ENCODE measurements at places on chromosomes 16 and 17.
A peak's percentile ranks its signal among the peaks of the same experiment; 100 is the strongest.

GRCh38 chr17:75869282-75870141 is 8.9 kb downstream of the TRIM47 start:
- peak; percentile 84 for DNase-seq

GRCh38 chr16:86431540-86431939 is 78.8 kb upstream of the FOXF1 start:
- DNase-seq = no peak

DNA sequence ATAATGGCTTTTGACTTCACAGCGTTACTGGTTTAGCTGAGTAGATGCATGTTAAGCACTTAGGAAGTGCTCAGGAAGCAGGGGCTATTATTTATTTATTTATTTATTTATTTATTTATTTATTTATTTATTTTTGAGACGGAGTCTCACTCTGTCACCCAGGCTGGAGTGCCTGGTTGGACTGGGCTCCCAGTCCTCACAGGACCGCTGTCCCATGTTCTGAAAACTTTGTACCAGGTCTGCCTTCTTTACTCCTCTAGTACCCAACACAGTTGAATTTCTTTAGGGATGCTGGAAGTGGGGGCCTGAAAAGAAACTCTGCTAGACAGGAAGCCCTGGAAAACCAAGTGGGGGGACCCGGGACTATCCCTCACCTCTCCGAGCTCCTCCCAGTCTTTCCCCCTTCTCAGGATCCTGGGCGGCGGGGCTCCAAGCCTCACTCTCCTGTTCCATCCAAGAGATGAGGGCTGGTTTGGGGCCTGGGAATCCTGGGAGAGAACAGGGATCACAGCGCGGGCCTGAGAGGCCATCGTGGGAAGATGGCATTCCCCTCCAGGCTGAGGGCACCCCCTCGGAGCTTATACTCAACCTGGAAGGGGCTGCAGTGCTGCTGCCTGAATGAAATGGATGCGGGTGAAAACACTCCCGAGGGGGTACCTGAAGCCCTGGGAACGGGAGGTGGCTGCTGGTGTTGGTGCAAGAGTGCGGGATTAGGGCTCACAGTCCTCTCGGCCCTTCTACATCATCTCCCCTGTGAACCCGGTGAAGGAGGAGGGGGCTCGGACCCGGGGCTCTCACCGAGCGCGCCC is 674 bp downstream of the ZNF688 start:
- DNase-seq = peak; percentile 54

DNA sequence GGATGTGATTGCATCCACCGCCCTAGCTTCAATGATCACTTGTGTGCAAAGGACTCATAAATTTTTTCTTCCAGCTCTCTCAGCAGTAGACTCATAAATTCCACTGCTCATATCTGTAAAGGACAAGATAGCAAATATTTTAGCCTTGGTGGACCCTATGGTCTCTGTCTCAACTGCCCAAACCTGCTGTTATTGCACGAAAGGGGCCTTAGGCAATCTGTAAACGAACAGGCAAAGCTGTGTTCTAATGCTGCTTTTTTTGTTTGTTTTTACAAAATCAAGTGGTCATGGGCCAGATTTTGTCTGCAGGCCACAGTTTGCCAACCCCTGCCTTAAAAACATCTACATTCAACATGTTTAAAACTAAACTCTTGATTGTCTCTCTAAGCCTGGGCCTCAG is 34.1 kb downstream of the FAM20A start:
- no peak for DNase-seq

GRCh38 chr16:46746821-46747776 is 1.0 kb downstream of the MYLK3 start:
- peak; percentile 74 for DNase-seq
